ENCODE measurements at places on chromosomes 7 and 10.

GRCh38 chr10:87053577-87054181 lies 33.6 kb downstream of the FAM25A start:
- DNase-seq: no peak

DNA sequence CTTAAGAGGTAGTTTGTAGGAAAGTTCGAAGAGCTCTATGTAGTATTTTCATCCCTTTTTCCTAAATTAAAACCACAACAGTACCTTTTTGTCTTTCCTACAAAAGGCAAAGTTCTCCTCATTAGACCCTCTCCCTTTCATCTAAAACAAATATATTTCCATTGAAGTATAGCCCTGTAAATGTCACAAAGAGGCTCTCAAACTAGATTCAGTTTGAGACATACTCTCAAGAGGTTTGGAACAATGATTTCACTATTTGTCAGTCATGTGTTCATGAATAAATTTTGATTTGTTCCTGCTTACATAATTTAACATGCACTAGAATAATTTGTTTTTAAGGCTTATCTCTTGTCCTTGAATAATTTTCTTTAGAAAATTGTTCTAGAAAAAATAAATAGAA lies 12.2 kb downstream of the TAS2R16 start:
- DNase-seq: no peak

- DNase-seq: no peak
Measured at GRCh38 chr7:28937103-28937502, 21.0 kb downstream of the TRIL start.

DNA sequence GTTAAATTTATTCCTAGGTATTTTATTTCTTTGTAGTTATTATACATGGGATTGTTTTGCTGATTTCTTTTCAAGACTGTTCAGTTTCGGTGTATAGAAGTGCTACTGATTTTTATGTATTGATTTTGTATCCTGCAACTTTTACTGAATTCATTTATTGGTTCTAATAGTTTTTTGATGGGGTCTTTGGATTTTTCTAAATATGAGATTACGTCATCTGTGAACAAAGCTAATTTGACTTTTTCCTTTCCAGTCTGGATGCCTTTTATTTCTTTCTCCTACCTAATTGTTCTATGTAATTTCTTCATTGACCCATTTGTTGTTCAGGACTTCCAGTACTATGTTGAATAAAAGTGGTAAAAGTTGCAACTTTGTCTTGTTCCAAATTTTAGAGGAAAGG lies 5.8 kb upstream of the AOAH start:
- DNase-seq: no peak

- DNase-seq: peak; percentile 22
Measured at GRCh38 chr7:29748286-29749099, 57.8 kb upstream of the WIPF3 start.

GRCh38 chr10:112775381-112775780 lies 174.7 kb upstream of the TCF7L2 start:
- no peak for DNase-seq

Measured in Calu3 (cell line).